ENCODE measurements at places on chromosomes 1 and 21.

GRCh38 chr1:147204080-147204479, 21.1 kb downstream of the FMO5 start:
- no peak for DNase-seq

- DNase-seq, result no peak
Measured at GRCh38 chr1:119794230-119794875, 16.9 kb downstream of the REG4 start.

DNA sequence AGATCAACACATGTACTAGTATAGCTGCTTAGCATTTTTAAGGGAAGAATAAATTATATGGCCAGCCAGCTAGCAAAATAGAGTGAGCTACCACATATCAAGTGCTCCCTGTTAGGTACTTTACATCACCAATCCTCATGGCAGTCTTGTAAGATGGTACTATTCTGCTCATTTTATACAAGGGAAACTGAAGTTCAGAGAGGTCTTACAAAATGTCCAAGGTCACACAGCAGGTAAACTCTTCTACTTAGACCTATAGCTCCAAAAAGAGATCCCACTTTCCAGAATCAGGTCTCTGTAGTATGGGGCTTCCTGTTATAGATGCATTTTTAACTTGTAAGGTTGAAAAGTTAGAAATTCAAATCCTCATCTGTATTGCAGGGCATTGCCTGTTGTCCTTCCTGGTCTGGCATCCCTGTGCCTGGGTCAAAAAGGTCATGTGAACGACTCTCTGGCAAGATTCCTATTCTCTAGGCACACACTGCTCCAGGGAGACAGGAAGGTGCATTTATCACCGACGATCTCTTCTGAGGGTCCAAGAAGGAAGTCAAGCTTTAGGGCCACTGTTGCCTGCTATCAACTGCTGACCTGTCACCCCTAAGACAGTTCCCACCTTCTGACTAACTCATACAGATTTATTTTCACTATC, 41.1 kb downstream of the TRIT1 start:
- no peak for DNase-seq

GRCh38 chr21:21182401-21183010, 184.3 kb downstream of the NCAM2 start:
- no peak for DNase-seq

DNA sequence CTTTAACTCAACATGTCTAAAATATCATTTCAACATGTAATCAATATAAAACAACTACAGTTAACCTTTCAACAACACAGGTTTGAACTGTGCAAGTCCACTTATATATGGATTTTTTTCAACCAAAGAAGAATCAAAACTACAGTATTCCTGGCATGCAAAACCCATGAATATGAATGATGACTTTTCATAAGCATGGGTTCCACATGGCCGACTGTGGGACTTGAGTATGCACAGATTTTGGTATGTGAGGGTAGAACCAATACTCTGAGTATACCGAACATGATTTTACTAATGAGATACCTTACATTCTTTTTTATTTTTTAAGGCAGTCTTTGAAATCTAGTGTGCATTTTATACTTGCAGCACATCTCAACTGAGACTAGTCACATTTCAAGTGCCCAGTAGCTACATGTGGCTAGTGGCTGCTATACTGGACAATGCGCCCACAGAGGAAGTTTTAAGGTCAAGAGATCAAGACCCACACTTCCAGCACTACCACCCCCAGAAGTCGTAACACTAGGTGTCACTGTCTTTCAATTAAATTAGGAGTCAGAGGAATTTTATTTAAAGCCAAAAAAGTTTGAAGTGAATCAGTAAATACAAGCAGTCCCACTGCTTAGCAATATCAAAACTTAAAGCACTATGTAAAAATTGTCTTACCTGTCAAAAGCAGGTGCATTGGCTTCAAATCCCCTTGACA, 40.0 kb downstream of the SYNJ1 start:
- DNase-seq, result no peak

- no peak for DNase-seq
Measured at GRCh38 chr21:31837618-31838390, 35.0 kb upstream of the HUNK start.

- no peak for DNase-seq
Measured at GRCh38 chr21:28253338-28253737, 739.3 kb downstream of the LTN1 start.

DNA sequence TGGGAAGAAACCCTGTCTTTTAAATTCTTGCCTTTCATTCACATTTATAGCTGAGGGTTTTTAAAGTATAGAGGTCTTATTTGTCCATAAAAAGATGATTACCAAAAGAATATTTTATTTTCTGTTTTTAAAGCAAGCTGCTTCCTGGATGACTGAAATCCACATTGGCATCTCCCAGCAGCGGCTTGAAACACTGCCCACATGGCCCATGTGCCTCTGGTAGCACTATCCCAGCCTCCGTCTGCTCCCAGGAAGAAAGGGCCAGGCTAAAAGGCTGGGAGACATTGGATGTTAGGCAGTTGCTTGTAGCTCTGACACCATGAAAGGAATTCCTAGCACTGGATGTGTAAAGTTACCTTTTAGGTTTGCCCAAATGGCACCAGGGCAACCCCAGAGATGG, 169.9 kb upstream of the CACNA1E start:
- no peak for DNase-seq

DNA sequence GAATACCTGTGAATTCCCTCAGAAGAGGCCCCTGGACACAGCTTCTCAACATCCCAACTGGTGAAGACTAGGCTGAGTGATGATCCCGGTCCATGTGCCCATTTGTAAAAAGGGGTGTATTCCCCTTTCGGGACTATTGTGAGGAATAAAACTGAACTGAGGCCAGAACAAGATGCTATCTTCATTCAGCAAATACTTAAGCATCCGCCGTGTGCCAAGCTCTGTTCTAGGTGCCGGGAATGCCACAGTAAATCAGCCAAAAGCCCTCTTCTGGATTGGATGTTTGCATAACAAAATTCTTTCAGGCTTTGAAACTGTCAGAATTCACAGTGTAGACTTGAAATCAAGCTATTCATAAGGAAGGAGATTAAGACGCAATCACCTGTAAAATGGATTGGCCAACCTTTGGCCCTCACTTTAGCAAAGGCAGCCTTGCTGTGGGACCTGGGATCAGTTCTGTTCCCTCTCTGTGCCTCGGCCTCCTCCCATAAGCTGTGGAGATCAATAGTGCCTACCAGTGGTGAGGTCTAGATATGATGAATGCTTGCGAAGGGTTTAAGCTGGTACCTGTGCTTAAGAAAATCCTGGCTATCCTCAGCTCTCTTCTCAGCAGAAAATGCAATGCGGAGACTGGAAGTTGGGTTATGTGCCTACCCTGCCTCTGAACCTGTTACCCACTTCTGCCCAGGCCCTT, 1.8 kb downstream of the ALPL start:
- DNase-seq, result no peak

DNA sequence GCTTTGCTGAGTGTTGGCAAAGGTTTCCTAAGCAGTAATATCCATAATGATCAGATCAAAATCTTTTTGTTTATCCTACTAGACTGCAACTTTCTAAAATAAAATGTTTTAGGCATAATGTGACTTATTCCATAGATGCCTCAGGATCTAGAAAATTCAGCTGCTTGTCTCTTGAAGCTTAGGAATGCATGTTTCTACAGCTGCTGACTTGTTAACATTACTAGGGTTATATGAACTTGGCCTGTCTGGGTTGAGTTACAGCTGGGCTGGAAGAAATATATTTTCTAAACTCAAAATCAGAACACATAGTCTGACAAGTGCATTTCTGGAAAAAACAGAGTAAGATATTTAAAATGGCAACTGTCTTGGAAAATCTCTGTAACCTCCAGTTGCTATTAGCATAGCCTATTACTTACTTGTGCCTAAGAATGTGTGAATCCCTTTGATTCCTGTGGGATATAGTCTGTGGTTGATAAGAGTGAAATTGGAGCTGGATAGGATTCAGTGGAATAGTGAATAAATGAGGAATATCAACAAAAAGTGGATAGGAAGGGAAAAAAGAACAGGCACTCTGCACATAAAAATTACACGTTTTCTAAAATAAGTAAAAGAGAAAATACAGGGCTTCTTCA, 61.2 kb downstream of the RGS4 start:
- DNase-seq, result no peak

- no peak for DNase-seq
Measured at GRCh38 chr1:3024019-3024418, 2.8 kb downstream of the ACTRT2 start.

- peak; percentile 48 for DNase-seq
Measured at GRCh38 chr1:202315576-202316168, 26.1 kb downstream of the UBE2T start.

DNA sequence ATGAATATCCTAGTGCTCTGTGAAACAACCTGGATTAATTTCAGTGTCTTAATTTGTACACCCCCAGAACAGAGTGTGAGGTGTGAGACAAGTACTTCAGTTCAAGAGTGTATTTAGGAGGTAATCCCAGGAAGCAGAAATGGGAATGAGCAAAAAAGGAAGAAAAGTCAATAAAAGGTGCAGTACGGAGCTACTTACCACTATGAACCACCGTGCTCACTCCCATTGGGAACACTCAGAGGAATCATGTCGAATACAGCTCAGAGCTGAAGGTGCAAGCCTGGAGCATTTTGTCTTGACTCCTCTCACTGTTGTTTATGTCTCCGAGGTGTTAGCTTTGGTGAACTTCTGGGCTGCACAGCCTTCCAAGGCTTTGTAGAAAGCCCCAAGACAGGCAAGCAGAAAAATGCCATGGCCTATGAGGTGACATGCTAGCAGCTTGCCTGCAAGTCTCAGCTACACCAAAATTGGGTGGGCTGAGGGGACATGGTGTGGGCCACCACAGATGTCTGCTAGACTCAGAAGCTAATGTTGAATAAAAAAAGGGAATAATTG, 7.4 kb upstream of the SVBP start:
- no peak for DNase-seq

- no peak for DNase-seq
Measured at GRCh38 chr1:10429868-10430215, 391 bp upstream of the CENPS start.

DNA sequence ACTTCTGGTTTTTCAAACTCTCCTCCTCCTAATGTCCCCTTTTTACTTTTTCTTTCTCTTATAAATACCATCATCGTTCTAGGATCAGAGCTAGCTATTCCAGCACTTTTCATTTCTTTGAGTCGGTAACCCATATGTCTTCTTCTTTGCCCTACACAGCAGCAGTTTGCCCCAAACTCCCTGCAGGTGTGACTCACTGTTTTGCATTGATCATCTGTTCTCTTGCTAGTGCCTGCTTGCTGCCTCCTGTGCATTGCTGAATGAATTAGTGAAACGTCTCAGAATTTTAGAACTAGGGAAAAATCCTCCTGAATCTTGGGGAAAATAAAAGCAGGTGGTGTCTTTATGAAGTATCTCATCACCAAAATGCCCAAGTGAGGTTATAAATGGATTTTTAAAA, 21.7 kb downstream of the KCNK2 start:
- DNase-seq, result no peak

DNA sequence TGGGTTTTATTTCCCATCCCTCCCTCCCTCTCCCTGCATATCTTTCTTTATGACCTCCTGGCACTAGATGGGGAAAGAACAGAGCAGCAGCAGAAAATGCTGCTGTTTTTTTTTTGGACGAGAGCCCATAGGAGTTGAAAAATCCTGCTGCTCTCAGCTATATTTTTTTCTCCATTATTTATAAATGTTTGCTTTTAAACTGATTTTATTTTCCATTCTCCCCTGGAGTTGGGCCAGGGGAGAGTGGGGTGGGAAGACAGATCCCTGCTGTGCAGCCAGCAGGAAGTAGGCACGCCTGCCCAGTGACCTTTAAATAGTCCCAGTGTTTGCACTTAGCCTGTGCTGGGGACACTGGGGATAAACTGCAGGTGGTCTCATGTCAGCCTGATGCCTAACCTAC, 17.4 kb downstream of the SFT2D2 start:
- no peak for DNase-seq

- no peak for DNase-seq
Measured at GRCh38 chr1:221776495-221777301, 34.8 kb upstream of the DUSP10 start.

DNA sequence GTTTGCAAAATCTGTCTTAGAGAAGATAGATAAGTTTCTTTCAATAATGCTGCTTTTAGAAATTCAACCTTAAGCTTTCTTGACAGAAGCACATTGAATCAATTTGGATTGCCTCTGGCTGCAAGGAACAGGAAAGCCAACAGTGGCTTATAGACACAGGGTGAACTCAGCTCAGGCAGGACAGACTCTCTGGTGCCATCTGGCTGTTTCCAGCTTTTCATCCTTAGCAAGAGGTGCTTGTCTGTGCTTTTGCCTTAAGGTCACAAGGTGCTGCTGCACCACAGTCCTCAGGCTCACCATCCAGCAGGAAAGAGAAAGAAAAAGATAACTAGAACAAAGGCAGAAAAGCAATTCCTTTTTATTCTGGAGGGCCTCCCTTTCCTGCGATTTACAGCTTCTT, 93.7 kb upstream of the ETS2 start:
- DNase-seq, result no peak

DNA sequence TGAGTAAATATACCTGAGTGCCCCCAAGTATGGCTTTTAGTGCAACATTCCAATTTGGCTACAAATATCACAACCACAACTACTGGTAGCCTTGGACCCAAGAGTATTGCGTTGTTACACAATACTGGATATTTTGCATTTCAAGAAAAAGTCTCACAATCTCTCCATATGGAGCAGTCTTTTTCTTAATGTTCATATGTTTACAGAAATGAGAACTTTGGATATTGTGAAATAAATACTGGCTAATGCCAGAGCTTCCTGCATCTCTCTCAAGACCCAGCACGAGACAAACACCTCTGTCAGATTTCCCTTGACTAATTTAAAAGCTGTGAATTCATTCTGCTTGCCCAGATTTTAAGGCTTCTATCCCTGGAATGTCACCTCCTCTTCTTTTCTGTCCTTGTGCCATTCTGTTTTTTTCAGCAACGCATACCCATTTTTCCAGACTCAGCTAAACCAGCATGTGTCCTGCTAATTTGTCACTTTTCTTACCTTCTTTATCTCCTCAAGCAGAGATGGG, 136.2 kb upstream of the BACE2 start:
- DNase-seq, result no peak

DNA sequence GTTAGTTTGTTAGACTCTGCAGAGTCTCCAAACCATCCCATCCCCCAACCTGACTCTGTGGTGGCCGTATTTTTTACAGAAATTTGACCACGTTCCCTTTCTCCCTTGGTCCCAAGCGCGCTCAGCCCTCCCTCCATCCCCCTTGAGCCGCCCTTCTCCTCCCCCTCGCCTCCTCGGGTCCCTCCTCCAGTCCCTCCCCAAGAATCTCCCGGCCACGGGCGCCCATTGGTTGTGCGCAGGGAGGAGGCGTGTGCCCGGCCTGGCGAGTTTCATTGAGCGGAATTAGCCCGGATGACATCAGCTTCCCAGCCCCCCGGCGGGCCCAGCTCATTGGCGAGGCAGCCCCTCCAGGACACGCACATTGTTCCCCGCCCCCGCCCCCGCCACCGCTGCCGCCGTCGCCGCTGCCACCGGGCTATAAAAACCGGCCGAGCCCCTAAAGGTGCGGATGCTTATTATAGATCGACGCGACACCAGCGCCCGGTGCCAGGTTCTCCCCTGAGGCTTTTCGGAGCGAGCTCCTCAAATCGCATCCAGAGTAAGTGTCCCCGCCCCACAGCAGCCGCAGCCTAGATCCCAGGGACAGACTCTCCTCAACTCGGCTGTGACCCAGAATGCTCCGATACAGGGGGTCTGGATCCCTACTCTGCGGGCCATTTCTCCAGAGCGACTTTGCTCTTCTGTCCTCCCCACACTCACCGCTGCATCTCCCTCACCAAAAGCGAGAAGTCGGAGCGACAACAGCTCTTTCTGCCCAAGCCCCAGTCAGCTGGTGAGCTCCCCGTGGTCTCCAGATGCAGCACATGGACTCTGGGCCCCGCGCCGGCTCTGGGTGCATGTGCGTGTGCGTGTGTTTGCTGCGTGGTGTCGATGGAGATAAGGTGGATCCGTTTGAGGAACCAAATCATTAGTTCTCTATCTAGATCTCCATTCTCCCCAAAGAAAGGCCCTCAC, at the start of gene OLIG2:
OLIG2 (plus strand) TSS at position 447 of the 954 bp plus-strand sequence. CDS start 928 bp downstream, outside the sequence.
- DNase-seq, result no peak
